ENCODE measurements at places on chromosomes 5 and 9.

- no peak for DNase-seq
Observed at GRCh38 chr5:83085106-83085505, 7.8 kb downstream of the XRCC4 start.

- DNase-seq = no peak
Observed at GRCh38 chr5:94086194-94086593, 344.8 kb upstream of the POU5F2 start.

DNA sequence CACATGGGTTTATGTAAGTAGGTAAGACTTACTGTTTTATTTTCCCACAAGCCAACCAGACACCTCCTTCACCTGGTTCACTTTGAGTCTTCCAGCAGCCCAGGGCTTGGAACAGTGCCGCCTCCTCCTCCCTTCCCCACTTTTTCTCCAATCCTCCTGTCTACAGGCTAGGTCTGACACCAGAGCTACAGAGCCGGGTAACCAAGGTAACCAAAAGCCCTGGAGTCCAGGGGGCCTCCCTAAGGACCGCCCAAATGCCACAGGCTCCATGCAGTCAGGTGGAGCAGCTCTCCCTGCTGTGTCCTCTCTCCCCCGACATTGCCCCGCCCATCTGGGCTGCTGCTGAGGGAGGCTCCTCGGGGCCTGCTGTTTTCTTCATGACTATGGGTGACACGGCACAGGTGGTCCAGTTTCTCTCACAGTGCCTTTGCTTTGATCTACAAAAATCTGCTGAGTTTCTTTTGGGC lies 138.0 kb upstream of the EFNA5 start:
- DNase-seq = no peak

DNA sequence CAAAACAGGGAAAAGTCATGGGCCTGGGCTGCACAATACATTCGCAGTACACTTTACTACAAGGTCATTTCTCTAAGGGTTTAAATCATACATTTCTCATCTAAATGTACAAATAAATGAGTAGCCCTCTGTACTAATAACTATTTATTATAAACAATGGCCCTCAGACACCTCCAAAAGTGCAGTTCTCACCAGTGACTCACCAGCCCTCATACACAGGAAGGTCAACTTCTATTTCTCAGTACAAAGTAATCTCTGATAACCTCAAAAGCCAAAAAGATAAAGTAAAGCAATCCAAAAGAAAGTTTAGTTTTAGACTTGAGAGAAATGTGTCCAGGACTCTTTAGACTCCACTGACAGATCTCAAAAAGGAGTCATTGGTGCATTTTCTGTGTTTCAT lies 1258.1 kb upstream of the CDH6 start:
- DNase-seq = no peak

DNA sequence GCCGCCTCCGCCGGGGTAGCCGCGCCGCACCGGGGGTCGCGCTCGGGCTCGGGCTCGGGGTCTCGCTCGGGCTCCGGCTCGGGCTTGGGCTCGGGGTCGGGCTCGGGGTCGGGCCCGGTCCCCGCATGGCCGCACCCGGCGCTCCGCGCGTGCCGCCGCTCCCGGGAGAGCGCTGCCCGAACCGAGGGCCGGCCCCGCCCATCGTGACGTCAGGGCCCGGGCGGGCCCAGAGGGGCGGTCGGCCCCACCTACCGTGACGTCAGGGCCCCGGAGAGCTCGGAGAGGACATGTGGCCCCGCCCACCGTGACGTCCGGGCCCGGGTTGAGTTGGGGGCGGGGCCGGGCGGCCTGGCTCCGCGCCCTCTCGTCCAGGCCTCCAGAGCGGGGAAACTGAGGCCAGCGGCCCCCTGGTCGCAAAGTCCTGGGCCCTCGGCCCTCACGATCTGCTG lies at the start of gene NSMF:
TSS of gene NSMF (minus strand) at position 183 of the 449 bp plus-strand sequence. CDS start 232 bp downstream, outside the sequence.
- peak; percentile 91 for DNase-seq

DNA sequence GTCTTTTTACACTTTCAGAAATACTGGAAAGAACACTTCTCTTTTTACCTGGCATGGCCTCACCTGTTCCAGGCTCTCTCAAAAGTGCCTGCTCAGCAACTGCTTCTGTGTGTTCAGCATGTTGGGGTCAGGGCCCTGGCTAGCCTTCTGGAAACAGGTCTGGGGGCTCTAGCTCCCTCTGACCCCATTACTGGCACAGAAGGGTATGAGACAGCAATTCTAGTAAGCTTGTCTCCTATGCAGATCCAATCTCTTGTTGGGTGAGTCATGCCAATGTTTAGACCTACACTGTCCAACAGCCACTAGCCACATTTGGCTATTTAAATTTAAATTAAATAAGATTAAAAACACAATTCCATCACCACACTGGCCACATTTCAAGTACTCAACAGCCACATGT lies 80.8 kb downstream of the MAPKAP1 start:
- DNase-seq = no peak

DNA sequence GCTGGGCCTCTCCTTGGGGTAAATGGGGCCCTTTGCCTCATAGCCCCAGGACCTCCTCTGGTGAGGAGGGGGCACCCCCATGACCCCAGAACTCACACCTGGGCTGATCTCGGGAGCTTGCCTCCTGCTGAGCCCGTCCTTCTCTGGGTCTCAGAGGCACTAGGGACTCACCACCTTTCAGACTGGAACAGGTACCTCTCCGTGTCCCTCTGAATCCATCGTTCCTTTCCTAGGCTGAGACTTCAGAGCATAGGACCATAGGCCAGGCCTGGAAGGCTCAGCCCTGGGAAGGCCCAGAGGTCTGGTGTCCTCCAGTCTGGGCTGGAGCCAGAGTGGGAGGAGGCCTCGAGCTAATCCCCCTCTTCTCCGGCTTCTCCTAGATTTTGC lies 97.9 kb downstream of the CACNA1B start:
- no peak for DNase-seq

DNA sequence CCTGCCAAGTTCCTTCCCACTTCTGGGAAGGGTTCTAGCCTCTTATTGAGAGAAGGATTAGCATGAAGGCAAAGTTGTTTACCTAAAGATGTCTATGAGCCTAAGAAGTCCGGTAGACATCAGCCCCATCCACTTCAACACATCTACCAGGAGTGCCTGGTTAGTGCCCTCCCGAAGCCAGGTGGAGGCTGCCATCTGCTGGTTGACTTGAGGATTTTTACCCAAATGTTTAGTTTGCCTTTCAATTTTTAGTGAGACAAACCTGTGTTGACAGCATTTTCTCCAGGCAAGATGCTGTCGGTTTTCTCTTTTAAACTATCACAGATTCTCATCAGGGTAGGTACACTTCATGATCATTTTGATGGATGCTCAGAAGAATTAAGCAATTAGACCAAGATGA lies 83.6 kb upstream of the TNFSF8 start:
- no peak for DNase-seq

DNA sequence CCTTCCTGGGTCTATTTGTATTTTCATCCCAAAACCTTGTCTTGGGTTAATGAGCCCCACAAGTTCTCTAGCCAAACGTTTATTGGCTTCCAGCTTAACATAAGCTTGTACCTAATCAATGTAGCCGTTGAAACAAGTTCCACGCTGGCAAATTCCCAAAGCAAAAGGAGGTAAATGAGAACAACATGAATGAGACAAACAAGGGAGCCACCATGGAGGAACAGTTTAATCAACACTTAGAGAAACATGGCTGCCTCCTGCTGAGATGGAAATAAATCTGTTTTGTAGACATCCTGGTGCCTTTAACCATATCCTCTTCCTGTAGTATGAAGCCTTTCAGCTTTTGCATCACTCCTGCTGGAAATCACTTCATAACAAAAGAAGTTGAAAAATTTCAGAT lies 166.6 kb upstream of the NFIB start:
- no peak for DNase-seq

DNA sequence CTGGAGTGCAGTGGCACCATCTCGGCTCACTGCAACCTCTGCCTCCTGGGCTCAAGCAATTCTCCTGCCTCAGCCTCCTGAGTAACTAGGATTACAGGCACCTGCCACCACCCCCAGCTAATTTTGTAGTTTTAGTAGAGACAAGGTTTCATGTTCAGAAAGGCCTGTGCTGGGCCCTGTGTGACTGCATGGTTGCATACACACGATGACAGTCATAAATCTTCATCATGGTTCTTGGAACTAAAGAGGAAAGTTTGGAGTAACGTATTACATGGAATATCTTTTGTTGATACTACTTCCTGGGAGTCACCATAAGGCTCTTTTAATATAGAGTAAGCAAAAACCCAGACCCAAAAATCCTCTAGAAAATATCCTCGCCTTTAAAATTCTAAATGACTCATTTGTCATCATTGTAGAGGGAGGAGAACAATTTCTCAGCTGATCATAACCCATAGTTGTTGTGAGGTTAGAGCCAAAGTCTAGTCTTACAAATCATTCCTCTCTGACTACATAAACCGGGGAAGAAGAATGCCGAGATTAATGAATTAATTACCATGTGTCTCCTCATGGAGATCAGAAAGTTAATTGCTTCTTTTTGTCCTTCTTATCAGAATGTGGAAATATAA lies 47.0 kb downstream of the KLF9 start:
- DNase-seq = no peak

Data from activated gamma-delta T cell (primary cell).